ENCODE measurements at places on chromosomes 1 and 21.

- DNase-seq: peak; percentile 20
Measured at GRCh38 chr1:228982637-228983036, 247.4 kb downstream of the RHOU start.

DNA sequence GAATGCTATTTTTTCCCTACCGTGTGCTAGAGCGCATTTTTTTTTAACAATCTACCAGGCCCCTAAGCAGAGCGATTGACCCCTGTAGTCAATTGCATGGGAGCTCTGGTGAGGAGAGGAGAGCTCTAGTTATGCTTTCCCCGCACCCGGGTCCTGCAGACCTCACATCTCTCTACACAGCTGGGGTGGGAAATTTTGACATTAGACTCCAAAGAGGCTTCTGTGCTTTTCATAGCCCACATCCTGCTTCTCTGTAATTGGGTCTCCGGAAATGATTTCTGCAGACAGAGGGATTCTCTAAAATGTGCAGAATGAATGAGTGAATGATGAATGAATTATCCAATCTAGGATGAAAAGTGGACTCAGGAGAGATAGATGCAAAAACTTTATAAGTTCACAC is 41.5 kb upstream of the DUSP10 start:
- no peak for DNase-seq

- no peak for DNase-seq
Measured at GRCh38 chr1:42945164-42945563, 13.5 kb downstream of the SLC2A1 start.

GRCh38 chr21:43658088-43658741 is 1.1 kb downstream of the HSF2BP start:
- no peak for DNase-seq

GRCh38 chr1:25168193-25169071 is 63.9 kb downstream of the SYF2 start:
- no peak for DNase-seq

DNA sequence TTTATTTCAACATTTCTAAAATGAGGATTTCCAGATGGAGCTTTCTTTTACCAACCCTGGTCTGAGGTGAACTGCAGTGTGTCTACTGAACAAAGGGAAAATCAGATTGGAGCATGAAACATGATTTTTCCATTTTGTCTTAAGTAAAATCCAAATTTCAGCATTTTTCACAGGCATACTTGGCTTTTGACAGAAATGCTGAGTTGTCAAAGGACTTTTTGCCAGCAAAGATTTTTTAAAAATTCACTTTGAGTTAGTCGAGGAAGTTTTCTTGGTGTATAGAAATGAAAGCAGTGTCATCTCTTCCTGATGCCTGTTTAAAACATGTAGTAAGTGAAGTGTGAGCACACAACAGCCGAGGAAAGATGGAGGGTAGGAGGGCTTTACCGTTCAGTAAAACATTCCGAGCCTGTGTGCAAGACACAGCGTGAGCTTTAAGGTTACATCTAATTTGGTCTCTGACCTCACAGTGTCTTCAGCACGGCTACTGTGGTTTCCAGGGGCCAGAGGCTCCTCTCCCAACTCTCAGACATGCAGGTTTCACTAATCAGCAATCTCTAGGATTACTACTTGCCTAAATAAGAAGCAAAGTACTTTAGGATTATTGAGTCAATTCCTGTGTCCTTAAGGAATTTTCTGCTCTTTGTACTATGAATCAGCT is 45.9 kb downstream of the SAMD13 start:
- DNase-seq: peak; percentile 42

GRCh38 chr1:23483321-23484252 is at the start of gene ASAP3:
ASAP3 (minus strand) TSS chr1:23484179; CDS start chr1:23484133, 46 bp downstream.
- peak; percentile 50 for DNase-seq

- no peak for DNase-seq
Measured at GRCh38 chr1:43034195-43034658, 75.6 kb upstream of the SLC2A1 start.

- no peak for DNase-seq
Measured at GRCh38 chr1:207750631-207751305, 1.1 kb upstream of the CD46 start.
